ENCODE measurements at places on chromosomes 11 and 22. TPM values are rescaled to one million over a fixed set of nuclear protein-coding genes. Genes with fewer than 3 reads are reported as not detected.

- no peak for DNase-seq
These were observed 62.0 kb upstream of the UCP3 start for GRCh38 chr11:74070723-74071492.

DNA sequence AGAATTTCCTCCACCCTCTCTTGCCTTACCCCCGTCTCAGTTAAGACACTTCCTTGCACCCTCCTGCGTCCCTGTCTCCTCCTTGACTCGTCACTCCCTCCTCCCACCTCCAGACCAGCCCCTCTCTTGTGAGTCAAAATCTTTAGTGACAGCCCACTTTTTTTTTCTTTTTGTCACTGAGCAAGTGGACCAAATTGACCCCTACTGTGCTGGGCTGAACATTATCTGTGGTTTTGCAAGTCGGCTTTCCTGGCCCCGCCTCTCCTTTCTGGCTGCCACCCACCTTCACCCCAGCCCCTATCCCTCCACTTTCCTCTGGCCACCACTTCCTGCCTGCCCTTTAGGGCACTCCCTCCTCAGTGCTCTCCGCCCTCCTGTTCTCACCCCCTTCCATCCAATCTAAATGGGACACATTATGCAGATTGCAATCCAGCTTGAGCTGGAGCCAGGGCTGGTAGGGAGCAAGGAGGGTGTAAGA lies at the start of gene APLNR:
Gene APLNR, minus strand, starts transcription at position 47 of the 478 bp plus-strand sequence. CDS start 246 bp downstream, outside the sequence.
- no peak for DNase-seq

DNA sequence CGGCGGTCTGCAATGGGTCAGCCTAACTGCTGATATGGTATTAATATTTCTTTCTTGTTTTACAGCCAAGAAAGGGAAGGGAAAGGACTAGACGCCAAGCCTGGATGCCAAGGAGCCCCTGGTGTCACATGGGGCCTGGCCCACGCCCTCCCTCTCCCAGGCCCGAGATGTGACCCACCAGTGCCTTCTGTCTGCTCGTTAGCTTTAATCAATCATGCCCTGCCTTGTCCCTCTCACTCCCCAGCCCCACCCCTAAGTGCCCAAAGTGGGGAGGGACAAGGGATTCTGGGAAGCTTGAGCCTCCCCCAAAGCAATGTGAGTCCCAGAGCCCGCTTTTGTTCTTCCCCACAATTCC lies 1.9 kb downstream of the MDK start:
- DNase-seq, result no peak

- no peak for DNase-seq
These were observed 57.3 kb upstream of the SYT13 start for GRCh38 chr11:45343444-45343843.

- peak; percentile 30 for DNase-seq
These were observed 38.0 kb upstream of the TBCEL start for GRCh38 chr11:120985718-120986569.

- no peak for DNase-seq
These were observed 240.0 kb downstream of the GRIK4 start for GRCh38 chr11:120751550-120751949.

- no peak for DNase-seq
These were observed 964.4 kb downstream of the NTM start for GRCh38 chr11:132334769-132335280.

- no peak for DNase-seq
These were observed 110.3 kb upstream of the TMEM45B start for GRCh38 chr11:129705341-129705740.

DNA sequence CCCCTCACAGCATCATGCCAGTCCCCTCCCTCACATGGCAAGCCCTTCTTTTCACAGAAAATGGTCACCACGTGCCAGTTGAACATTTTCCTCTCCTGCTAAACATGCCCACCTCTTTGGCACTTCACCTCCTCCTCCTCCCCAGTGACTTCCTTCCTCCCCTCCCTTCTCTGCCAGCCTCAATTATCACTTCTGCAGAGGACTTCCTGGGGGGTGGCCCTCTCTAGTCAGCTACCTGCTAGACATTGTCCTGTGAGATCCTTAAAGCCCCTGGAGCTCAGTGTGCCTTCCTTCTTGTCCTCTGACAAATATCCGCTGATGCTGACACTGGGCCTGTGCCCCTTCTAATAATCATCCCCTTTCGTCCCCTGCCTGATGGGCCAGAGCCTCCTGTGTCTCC lies 43.2 kb upstream of the E2F8 start:
- DNase-seq, result no peak

- no peak for DNase-seq
These were observed 12.6 kb downstream of the PRDM11 start for GRCh38 chr11:45158891-45159605.

DNA sequence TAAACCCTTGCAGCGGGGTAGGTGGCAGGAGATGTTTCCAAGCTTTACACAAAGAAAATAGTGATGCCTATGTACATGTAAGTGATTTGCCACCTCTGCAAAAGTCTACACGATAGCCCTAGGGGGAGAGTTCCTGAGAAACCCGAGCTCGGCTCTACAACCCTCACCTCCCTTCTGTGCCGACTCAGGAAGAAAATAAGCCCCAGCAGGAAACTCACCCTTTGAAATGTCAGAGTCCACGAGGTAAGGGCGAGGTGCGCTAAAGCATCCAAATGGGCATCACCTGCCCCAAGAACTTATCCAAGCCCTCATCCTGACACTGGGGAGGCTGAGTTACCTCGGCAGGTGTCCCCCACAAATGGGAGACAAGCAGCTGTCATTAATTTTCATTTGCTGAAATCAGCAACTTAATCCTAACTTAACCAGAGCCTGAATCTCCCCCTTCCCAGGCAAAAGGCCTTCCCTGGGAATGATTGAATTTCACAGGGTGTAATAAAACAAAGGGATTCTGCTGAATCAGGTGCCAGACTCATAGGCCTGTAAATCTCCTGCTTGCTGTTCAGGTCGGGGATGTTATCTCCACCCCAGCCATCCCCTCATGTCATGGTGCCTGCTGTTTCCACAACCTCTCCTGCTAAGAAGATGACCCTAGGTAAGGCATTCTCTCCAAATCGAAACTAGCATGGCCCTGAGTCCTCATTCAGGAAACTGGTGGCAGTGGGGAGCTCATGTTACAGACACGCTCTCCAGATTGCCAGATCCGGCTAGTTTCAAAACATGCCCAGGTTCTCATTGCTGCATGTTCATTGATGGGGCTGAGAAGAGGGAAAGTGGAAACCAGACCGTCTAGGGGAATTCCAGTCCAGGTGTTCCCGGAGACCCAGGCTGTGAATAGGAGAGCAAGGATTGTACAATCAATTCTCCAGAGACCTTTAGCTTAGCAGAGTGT lies 105.3 kb upstream of the KIRREL3 start:
- no peak for DNase-seq

GRCh38 chr11:77126156-77126775 lies 1.8 kb upstream of the MYO7A start:
- no peak for DNase-seq

DNA sequence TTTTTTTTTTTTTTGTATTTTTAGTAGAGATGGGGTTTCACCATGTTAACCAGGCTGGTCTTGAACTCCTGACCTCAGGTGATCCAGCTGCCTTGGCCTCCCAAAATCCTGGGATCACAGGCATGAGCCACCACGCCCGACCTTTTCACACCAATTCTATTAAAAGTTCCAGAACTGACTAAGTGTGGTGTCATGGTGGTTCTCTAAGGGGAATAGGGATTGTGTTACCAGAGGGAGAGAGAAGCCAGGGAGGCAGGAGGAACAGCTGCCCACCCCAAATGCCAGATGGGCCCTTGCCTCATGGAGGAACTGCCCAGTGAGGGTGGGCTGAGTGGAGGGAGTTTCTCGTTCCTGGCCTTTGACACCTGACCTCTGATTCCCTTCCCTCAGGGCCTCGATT lies 5.9 kb downstream of the RPS6KA4 start:
- DNase-seq, result no peak

DNA sequence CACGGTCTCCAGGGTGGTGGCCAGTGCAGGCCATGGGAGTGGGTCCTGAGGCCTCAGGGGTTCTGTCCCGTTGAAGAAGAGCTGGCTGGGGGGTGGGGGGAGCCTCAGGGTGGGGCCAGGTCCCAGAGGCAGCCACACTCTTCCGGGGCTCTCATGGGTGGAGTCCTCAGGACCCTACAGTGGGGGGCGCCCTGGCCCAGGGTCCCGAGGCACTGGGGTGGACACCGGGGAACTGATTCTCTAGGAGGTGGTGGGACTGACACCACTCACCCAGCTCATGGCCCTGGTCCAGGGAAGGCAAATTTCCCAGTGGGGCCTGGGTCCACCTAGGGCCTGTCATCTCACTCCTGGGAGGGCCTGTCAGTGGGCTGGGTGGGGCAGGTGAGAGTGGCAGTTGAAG lies 12.8 kb downstream of the GGT5 start:
- no peak for DNase-seq

- DNase-seq, result peak; percentile 82
These were observed 7.4 kb downstream of the USP2 start for GRCh38 chr11:119373921-119374631.

DNA sequence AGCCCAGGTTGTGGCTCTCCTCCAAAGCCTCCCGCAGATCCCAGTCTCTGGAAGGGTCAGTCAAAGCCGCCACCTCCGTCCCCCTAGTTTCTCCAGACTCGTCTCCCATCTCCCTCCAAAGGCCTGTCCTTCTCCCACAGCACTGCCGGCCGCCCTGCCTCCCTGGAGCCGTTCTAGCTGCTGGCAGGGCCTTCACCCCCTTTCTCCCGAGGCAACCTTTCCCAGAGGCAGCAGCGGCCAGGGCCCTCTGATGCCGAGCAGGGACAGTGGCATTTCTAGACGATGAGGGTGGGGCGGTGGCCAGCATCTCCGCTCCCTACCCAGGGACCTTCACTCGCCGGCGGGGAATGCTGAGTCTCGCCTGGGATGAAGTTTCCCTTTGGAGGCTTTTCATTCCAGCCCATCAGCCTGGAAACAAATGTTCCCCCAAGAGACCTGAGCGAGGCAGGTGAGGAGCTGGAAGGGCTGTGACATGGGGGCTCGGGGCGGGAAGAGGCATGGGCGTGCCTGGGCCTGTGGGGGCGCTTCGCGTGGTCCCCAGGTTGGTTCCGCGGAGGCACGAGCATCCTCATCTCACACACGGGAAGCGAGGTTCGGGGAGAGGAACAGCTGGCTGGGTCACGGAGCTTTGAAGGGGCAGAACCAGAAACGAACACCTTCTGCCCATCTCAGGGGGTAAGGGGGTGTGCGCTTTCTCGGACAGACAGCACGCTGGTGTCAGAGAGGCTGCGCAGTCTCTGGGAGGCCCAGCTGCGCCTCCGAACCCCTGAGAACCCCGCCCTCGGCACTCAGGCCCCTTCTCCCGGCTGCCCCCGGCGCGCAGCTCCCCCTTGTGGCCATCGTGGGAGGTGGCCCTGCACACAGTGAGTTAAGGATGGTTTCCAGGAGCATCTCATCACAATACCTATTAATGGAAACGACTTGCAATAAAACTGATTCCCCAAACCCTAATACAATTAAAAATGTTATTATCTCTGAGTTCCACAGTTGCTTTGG lies 18.1 kb upstream of the KLHL35 start:
- peak; percentile 40 for DNase-seq

DNA sequence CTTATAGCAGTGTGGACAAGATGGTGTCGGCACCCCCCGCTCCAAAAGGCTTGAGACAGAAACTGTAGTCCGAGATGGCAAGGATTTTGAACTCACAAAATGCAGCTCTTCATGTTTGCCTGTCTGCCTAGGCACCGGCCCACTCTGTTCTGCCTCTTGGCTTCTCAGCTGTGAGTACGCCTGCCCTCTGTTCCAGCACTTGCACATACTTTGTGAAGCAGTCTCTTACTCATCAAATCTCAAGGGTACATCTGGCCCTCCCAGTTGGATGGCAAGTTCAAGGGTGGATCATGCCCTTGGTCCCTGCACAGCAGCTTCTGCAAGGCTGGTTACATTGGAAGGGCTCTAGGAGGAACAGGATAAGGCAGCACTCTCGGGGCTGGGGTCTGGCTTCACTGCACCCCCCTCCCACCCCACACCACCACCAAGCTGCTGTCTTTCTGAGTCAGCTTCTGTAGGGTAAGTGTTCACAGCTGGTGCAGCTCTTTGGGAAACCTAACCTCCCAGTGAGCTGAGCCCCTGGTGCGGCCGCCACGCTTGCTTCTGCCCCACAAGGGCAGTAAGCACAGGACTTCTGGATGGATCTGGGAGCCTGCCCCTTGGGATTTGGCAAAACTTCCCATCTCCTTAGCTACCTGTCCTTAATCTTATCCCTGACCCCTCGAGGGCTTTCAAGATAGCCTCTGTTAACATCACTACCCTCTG lies 37.2 kb downstream of the FAM83F start:
- no peak for DNase-seq

DNA sequence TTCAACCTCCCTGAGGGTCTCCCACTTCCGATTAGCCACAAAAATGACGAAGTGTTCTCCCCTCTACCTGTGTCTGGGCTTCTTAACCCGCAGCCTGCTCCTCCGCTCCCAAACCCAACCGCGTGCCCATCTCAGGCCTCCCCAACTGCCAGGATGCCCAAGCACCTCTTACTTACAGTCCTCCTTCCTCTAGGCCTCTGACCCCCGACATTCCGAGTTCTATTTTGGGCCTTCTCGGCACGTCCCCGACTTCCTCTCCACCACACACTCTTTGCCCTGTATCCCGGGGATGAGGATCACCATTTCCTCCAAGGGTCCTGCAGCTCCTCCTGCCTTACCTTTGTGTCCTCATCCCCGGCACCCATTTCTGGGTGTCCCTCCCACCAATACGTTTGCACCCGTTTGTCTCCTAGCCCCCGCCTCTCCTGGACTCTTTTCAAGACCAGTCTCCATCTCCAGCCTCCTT lies 388 bp upstream of the MUS81 start:
- DNase-seq, result no peak

- DNase-seq, result no peak
These were observed 211.1 kb upstream of the PLET1 start for GRCh38 chr11:112471731-112472130.

DNA sequence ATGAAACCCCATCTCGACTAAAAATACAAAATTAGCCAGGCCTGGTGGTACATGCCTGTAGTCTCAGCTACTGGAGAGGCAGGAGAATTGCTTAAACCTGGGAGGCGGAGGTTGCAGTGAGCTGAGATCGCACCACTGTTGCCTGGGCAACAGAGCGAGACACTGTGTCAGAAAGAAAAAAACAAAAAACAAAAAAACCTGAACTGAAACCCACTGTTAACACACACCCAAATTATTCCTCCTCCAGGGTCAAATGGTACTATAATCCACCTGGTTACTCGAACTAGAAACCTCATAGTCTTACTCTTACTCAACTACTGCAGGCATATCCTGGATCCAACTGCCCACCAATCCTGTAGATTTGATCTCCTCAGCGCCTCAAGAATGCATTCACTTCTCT lies 35.5 kb downstream of the USP28 start:
- no peak for DNase-seq

Gene GLYATL2
- 2.3 TPM for total RNA-seq

Gene SNX32
- 1.9 TPM for total RNA-seq

Gene MRE11
- 39.4 TPM for total RNA-seq

Gene FXYD6
- 113 TPM for total RNA-seq

Gene MIAT
- total RNA-seq, result 45.6 TPM

Gene KREMEN1
- 3.9 TPM for total RNA-seq

Gene SVIP
- total RNA-seq, result 36.7 TPM

Gene ASCL2
- not detected for total RNA-seq

Gene RCOR2
- total RNA-seq, result 107 TPM

Gene KLHL22
- 42.5 TPM for total RNA-seq

Gene SYT12
- 0.44 TPM for total RNA-seq

Gene CRYBB2
- not detected for total RNA-seq

Gene STIM1
- 22.3 TPM for total RNA-seq

Gene BDNF
- total RNA-seq, result 0.07 TPM

Gene OR52M1
- total RNA-seq, result not detected

Data from neural crest cell (in vitro differentiated cells).